ENCODE measurements at places on chromosomes 16 and 17.
A peak's percentile ranks its signal among the peaks of the same experiment; 100 is the strongest.

DNA sequence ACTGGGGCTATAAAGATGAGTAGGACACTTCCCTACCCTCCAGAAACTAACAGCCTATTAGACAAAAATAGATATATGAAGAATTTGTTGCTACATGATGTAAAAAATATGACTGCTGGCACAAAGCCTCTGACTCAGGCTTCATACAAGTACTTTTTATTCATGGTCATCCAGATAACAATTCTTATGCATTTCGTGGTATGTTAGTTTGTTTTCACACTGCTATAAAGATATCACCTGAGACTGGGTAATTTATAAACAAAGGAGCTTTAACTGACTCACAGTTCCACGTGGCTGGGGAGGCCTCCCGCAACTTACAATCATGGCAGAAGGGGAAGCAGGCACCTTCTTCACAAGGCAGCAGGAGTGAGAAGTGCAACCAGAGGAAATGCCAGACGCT lies 112.5 kb upstream of the HLF start:
- DNase-seq = no peak

DNA sequence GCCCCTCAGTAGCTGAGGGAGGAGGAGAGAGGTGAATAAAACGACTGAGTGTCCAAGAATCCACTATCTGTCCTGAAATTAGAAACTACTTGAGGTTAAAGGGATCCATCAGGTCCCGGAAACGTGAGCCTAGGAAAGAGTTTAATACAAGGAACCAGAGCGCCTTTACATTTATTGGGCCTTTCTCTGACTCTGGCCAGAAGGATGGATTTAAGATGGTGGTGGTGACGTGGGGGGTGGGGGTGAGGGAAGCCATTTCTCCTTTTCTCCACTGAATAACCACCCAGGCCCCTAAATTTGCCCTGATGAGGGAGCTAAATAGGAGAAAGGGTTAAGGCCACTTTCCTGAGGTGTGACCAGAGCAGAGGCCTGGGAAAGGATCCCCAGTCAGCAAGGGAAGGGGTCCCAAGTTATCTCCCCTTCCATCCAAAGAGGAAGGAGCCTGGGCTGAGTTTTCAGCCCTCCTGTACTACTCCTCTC lies 1.0 kb upstream of the HOXB9 start:
- no peak for DNase-seq

- DNase-seq = peak; percentile 71
Measured at GRCh38 chr17:17839791-17840707, 3.3 kb upstream of the SREBF1 start.

DNA sequence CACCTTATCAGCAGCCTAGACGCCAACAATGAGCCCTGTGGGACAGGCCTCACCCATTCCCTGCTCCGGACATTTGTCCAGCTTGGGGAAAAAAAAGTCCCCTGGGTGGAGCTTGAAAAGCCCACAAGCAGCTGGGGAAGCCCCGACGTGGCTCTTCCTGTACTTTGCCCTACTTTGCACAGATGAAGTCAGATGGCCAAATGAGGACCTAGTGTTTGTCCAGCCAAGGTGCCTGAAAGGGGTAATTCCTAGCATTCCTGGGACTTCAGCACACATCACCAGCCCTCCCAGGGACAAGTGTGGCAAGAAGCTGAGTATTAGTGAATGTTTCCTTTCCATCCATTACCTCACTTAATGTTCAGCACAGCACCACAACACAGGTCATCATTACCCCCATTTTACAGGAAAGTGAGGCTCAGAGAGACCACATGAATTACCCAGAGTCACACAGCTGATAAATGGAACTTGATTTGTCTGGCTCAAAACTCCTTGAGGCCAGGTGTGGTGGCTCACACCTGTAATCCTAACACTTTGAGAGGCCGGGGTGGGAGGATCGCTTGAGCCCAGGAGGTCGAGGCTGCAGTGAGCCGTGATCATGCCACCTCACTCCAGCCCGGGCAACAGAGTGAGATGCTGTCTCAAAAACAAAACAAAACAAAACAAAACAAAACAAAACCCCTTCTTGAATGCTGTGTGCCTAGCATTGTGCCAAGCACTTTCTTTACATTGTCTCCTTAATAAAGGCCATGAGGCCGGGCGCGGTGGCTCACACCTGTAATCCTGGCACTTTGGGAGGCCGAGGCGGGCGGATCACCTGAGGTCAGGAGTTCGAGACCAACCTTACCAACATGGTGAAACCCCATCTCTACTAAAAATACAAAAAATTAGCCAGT lies 19.9 kb upstream of the PLLP start:
- peak; percentile 22 for DNase-seq

DNA sequence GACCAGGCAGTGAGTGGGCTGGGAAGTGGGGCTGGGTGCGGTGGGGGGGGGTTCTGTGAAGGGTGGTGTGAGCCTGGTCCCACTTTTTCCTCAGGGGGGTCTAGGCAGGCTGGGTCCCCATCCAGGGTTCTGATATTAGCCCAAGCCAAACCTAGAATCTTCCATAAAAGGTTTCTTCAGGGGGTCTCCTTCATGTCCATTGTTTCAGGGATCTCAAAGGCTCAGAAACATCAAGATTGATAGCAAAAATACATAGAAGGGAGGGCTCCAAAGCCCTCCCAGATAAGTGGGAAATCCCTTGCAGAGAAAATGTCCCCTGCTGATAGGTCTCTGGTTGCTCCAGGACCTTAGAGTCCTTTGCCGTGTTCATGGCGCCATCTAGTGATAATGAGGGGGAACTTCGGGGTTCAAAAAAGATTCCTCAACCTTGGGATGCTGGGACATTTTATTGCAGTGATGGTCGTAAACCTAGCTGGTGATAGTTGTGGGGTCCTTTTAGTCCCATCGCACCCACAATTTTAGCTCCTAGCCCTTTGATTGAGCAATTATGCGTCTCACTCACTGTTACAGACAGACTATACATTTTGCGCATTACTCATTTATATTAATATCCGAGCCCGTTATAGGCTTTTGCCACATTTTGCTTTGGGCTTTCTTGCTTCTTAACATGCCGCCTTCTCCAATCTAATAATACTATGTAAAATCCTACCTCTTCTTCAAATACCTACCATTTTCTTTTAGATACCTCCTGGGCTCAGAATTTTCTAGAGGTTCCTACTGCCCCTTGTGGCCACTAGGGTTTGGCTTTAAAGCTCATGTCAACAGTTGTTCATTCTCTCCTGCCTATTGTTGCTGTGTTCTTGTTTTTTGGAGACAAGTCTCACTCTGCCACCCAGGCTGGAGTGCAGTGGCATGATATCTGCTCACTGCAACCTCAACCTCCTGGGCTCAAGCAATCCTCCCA lies 35.1 kb downstream of the IGF2BP1 start:
- peak; percentile 68 for DNase-seq

- no peak for DNase-seq
Measured at GRCh38 chr17:22671110-22671509, 978.8 kb downstream of the KCNJ18 start.

DNA sequence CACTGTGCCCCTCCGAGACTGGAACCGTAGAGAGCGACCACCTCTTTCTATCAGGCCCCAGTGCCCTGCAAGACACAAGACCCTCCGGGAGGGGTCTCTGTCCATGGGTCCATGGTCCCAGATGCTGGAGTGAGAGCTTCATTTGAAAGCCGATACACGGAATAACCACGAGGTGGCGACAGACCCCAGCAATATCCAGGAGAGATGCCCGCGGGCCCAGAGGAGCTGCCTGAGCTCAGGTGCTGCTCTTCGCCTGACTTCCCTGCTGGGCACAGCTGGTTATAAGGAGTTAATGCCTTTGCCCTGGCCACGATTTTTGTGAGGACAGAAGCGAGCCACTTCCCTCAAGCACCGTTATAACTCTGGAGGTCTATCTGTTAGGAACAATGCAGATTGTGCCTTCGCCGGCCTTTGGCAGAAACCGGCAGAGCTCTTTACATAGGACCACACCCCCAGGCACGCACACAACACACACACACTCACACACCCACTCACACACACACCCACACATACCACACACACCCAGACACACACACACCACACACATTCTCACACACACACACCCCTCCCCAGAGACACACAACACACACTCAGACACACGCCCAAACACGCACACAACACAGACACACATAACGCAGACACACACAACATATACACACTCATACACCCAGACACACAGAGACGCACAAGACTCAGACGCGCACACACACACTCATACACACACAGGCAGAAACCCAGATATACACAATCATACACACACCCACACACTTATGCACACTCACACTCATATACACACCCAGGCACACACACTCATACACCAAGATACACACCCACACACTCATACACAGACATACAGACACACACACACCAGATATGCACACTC lies 436.4 kb downstream of the SOX9 start:
- peak; percentile 48 for DNase-seq

DNA sequence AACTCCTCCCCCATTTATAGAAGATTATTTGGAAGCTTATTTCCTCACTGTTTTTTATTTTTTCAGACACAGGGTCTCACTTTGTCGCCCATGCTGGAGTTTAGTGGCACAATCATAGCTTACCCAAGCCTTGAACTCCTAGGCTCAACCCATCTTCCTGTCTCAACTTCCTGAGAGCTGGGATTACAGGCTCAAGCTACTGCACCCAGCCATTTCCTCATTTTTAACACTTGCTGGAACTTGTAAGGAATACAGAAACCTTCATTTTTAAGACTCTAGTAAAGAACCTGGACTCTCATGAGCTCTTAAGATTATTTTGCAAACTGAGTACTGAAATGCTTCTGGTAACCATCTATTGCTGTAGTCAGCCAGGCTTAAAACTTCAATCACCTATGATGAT lies 29.9 kb downstream of the KANSL1 start:
- DNase-seq = no peak

DNA sequence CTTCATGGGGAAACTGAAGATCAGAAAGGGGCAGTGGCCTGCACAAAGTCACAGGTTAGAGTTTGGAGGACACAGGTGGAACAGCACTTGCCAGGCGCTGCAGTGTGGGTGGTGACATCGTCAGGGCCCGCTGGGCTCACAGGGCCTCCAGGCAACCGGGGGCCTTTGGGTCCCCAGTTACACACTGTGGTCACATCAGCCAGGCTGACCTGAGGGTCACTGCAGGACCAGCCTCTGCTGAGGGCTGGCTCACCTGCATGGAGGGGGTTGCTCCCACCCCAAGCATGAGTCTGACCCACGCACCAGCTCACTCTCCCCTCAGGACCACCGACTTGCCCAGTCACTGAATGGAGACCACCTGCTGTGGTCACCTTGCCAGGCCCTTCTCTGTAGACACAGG lies 17.0 kb downstream of the FOXN1 start:
- DNase-seq = no peak

DNA sequence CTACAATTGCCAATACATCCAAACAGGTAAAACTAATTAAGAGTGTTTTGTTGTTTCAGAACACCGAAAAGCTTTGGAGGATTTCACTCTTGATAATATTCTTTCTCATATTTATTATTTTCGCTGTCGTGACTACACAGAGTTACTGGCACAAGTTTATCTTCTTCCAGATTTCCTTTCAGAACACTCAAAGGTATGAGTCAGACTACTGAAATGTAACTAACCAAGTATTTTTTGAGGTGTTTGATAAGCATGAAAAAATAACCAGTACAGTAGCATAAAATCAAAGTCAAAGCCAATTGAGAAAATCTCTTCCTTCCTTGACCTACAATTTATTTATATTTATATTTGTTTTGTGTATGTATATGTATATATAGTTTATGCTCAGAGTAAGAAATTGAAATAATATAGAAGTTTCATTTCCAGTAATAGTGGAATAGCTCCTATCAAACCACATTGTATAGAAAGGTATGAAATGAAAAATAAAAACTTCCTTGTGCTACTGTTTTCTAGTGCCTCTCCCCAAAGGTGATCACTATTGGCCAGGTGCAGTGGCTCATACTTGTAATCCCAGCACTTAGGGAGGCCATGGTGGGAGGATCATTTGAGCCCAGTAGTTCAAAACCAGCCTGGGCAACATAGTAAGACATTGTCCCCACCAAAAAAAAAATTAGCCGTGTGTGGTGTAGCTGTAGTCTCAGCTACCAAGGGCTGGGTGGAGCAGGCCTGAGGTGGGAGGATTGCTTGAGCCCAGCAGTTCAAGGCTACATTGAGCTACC lies 10.9 kb downstream of the RAD51C start:
- peak; percentile 43 for DNase-seq

- peak; percentile 59 for DNase-seq
Measured at GRCh38 chr16:89256651-89257254, 39.2 kb downstream of the ZNF778 start.

- DNase-seq = no peak
Measured at GRCh38 chr17:49514071-49514721, 19.1 kb downstream of the NGFR start.
